Mammary epithelial cell (primary cell): ENCODE measurements at places on chromosomes 7 and 10. TPM values are rescaled to one million over a fixed set of nuclear protein-coding genes. Genes with fewer than 3 reads are reported as not detected.

Gene CFTR
- total RNA-seq: not detected in 2 replicates

Gene FXYD4
- total RNA-seq: not detected in 2 replicates

Gene GDI2
- total RNA-seq: 154 and 202 TPM in 2 replicates

Gene SAMD9
- total RNA-seq: 12.0 TPM

Gene HGF
- 0.17 TPM for total RNA-seq

Gene GNGT1
- total RNA-seq: not detected

Gene ABCB1
- total RNA-seq: 1.8 TPM

Gene DEPP1
- 3.6 and 45.6 TPM in 2 replicates for total RNA-seq

Gene CLEC5A
- total RNA-seq: 0.52 and 0.59 TPM in 2 replicates

Gene HOXA3
- total RNA-seq: 9.9 and 11.0 TPM in 2 replicates

Gene HKDC1
- total RNA-seq: under 0.01 TPM

- DNase-seq: no peak
Measured at GRCh38 chr7:95974108-95974507, 201.8 kb downstream of the DYNC1I1 start.

- DNase-seq: peak; percentile 70
Measured at GRCh38 chr10:4512671-4513240, 313.3 kb upstream of the AKR1E2 start.

- DNase-seq: no peak
Measured at GRCh38 chr10:5650664-5651387, 15.6 kb downstream of the ASB13 start.

- DNase-seq: no peak
Measured at GRCh38 chr10:76324283-76324682, 892.9 kb downstream of the LRMDA start.

DNA sequence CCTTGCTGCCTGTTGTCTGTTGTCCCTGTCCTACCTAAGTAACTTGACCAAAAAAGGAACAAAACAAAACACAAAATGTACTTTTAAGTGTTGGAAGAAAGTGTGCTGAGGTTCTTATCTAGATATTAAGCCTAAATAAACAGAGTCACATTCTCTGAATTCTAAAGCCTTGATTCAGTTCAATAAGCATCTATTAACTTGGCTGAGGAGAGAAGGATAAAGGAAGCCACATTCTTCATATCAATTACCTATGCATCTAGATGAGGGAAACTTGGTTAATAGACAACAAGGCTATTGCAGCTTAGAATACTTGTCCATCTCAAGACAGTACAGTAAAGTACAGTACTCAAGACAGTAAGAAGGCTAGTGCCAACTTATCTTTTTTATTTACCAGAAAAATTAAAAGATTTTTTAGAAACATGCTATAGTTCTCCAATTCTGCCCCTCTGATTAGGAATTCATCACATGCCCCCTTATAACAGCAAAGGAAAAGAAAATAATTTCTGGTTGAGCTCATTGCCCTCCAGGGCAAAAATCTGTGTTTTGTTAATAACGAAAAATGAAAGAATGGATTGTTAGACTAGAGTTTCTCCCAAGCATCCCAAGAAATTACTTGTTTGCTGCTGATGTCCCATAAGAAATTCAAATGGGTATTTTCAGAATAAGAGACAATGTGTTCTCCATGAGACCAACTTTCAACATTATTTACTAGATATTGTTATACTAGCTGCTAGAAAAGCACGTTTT is 546.5 kb upstream of the SEMA3D start:
- DNase-seq: no peak

- no peak for DNase-seq
Measured at GRCh38 chr7:50303335-50304128, 984 bp upstream of the IKZF1 start.

GRCh38 chr10:52226197-52226847 is 87.8 kb upstream of the DKK1 start:
- peak; percentile 77 for DNase-seq

GRCh38 chr7:15471669-15471950 is 90.2 kb downstream of the AGMO start:
- no peak for DNase-seq

GRCh38 chr10:68647672-68648341 is 73.2 kb upstream of the CCAR1 start:
- DNase-seq: peak; percentile 76

DNA sequence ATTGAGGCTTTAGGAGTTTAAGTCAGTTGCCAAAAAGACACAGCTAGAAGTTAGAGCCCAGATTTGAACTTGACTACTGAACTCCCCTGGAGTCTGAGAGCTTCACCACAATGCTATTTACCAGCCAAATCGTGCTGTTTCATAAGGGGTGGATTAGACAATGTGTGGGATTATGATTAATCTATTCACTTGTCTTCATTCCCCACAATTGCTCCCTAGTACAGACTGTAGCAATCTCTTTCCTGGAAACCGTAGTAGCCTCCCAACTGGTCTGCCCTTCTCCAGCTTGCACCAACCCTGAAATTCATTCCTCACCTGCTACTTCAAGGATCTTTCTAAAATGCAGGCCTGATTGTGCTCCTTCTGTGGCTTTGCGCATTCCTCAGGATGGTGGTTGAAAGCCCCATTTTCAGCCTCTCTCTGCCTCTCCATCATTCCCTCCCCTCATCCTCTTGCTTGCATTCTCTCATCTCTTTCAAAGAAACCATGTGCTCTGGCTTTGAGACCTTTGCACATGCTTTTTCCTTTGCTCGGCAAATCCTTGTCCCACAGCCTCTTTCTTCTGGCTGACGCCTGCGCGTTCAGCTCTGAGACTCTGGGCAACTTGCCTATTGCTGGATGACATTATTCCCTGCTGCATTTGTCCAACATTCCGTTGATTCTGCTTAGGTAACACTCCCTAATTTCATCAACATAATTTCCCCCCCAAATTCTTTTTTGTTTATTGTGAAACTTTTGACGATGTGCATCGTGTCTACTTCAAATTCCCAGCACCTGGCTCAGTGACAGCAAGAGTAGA is 145.1 kb downstream of the ADRA2A start:
- DNase-seq: no peak

- DNase-seq: peak; percentile 82
Measured at GRCh38 chr10:32378363-32379317, 31.7 kb upstream of the EPC1 start.

- DNase-seq: no peak
Measured at GRCh38 chr7:132485600-132486273, 90.5 kb downstream of the PLXNA4 start.

DNA sequence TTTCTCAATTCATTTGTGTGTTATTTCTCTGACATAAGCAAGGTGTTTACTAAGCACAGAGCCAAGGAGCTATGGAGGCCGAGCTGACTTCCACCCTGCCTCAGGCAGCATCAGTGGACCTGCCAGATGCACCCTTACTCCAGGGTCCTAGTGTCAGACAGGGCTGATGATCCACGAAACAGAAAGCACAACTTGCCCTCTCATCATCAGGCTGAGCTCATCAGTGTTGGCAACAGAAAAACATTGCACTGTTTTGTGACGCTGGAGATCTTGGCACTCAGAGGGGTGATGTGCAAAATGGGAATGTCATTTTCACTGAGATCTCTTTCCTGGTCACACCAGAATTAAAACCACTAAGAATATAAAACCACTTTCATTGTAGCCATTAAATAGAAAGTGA is 201.8 kb downstream of the GLI3 start:
- DNase-seq: no peak

GRCh38 chr10:10418387-10418786 is 599.3 kb upstream of the CELF2 start:
- no peak for DNase-seq

- DNase-seq: no peak
Measured at GRCh38 chr7:29377718-29378117, 183.1 kb downstream of the CHN2 start.

GRCh38 chr10:11168423-11169090 is 150.9 kb downstream of the CELF2 start:
- no peak for DNase-seq

- no peak for DNase-seq
Measured at GRCh38 chr7:74183142-74183541, 9.0 kb downstream of the EIF4H start.

- DNase-seq: peak; percentile 94
Measured at GRCh38 chr7:74094224-74095101, 10.9 kb downstream of the LIMK1 start.

DNA sequence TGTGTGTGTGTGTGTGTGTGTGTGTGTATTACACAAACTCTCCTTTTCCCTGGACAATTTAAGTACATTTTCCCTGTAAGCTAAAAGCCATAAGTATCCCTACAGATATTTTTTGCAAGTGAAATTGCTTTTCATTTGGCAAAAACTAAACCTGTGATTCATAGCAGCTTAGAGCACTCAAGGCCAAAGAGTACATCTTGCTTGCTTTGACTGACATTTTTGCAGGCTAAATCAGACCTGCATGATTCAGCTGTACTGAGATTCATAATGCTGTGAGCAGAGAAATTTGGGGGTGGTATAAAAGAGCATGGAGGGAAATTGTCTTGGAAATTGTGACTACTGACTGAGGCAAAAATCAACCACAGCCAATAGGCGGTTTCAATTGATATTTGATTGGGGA is 500.4 kb downstream of the GFRA1 start:
- peak; percentile 52 for DNase-seq

- no peak for DNase-seq
Measured at GRCh38 chr7:131835141-131835540, 278.7 kb upstream of the PODXL start.

DNA sequence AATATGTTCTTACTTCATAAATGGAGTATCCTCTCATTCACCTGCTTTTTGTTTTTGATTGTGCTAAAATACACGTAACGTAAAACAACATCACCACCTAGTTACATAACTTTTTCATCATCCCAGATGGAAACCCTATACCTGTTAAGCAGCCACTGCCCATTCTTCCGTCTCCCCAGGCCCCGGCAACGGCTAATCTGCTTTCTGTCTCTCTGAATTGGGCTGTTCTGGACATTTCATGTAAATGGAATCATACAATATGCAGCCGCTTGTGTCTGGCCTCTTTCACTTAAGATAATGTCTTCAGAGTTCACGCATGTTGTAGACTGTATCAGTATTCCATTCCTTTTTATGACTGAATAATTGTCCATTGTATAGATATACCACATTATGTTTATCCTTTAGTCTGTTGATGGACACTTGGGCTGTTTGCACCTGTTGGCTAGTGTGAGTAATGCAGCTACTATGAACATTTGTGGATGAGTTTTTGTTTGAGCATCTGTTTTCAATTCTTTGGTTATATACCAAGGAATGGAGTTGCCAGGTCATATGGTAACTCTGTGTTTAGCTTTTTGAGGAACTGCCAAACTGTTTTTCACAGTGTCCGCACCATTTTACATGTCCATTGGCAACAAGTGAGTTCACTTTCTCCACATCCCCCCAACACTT is 14.1 kb upstream of the SUN1 start:
- peak; percentile 57 for DNase-seq
